Stimulated activated CD8-positive, alpha-beta memory T cell treated with anti-CD3 and anti-CD28 coated beads, Interleukin-4, amount 100 ng/mL, for 1 hour (primary cell): ENCODE measurements at places on chromosomes 6 and 20.

GRCh38 chr6:85044361-85044760 lies 280.0 kb upstream of the TBX18 start:
- no peak for DNase-seq

- no peak for DNase-seq
Observed at GRCh38 chr6:109795994-109796555, 105.0 kb downstream of the FIG4 start.

GRCh38 chr20:36480456-36481048 lies 60.8 kb upstream of the MYL9 start:
- DNase-seq = no peak

DNA sequence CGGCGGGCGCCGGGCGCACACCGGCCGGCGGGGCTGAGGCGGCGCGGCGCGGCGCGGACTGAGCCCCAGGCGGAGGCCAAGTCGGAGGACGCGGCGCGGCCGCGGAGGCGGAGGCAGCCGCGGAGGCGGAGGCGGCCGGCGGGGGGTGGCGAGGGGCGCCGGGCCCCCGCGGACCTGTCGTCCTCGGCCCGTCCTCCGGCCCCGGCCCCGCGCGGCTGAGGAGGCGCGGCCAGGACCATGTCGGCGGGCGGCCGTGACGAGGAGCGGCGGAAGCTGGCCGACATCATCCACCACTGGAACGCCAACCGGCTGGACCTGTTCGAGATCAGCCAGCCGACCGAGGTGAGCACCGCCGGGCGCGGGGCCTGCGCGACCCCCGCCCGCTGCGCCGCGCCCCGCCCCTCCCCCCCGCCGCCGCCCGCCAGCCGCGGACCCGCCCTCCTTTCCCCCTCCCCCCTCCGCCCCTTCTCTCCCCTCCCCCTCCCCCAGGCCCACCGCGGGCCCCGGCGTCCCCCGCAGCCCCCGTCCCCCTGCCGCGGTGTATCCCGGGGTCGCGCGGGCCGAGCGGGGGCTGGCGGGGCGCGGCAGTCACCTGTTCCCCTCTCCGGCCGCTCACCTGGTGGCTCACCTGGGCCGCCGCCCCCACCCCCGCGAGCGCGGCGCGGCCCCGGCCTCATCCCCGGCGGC lies at the start of gene AFDN:
TSS of gene AFDN (plus strand) at position 16 of the 687 bp plus-strand sequence. CDS start at position 238, 222 bp downstream.
- no peak for DNase-seq

- DNase-seq = no peak
Observed at GRCh38 chr20:54407459-54407858, 67.9 kb upstream of the DOK5 start.

DNA sequence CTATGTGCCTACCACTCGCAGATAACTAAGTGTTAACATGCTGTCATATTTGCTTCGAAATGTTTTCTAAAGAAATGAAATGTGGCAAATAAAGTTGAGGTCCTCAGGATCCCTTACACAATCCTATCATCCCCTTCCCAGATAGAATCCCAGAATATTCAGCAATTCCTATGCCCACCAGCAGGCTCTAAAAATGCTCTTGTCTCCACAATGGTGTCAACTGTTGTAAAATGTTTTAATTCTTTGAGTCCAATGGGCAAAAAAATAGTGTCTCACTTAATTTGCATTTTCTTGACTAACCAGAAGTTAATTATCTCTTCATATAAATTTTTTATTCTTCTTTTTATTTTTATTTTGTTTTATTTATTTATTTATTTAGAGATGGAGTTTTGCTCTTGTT lies 103.9 kb upstream of the MAP7 start:
- DNase-seq = no peak

GRCh38 chr20:46282669-46283068 lies 25.6 kb downstream of the CDH22 start:
- no peak for DNase-seq

DNA sequence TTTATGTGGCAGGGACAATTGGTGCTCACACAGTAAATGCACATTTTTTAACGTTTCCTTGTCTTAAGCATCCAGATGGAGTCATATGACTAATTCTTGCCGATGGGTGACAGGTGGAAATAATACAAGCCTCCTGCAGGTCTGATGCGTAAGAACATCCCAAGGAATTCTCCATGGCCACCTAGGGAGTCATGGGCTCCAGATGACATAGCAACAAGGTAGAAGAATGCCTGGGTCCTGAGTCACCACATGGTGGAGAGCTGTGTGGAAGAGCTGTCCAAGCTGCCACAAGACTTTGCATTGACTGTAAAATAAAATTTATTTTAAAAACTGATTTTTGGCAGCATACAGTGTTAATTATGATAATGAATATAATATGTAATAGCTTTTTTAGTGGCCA lies 77.0 kb upstream of the MAP3K7 start:
- no peak for DNase-seq

DNA sequence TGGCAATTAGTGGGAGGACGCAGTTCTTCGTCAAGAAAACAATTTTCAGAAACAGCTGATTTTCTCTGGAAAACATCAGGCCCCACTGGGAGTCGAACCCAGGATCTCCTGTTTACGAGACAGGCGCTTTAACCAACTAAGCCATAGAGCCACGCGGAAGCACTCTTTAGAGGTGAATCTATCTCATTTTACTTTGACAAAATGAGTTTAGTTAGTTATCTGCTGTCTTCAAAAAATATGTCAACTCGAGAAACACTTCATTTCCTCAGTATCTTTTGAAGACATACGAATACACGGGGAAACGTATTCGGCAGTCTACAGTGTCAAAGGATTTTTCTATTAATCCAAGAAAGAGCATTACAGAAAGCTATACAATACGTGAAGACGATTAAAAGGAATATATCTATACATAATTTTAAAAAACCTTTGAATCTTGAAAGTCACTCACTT lies 26.7 kb downstream of the GPX6 start:
- no peak for DNase-seq

DNA sequence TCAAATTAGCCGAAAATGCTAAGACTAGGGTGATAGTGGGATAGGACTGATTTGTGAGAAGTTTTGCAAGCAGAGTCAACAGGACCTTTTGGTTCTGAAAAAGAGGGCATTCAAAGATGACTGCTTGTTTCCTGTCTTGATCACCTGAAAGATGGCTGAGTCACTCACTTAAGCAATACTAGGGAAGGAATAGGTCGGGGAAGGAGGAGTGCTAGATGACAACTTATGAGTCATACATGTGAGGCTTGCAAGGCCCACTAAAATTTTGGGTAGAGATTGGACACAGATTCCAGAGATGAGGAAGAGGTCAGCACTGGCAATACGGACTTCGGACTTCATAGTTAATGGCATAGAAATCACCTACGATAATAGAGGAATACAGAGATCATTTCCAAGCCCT lies 89.2 kb downstream of the FAM83B start:
- no peak for DNase-seq

DNA sequence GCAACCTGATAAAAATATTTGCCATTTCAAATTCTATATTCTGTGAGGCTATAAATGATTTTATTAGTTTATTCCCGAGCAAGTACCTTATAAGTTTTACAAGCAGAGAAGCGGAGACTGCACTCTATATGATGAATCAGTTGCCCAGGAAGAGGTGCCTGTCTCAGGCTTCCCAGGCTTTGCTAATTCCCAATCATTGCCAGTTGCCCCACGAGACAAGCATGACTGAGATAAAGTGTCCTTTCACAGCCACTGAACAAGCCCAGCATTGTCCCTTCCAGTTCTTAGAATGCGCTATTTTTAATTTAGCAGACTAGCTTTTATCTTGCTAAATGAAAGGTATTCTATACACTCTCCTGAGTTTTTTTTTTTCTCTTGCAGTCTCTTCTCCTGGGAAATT lies 260.7 kb downstream of the ALDH8A1 start:
- DNase-seq = no peak

DNA sequence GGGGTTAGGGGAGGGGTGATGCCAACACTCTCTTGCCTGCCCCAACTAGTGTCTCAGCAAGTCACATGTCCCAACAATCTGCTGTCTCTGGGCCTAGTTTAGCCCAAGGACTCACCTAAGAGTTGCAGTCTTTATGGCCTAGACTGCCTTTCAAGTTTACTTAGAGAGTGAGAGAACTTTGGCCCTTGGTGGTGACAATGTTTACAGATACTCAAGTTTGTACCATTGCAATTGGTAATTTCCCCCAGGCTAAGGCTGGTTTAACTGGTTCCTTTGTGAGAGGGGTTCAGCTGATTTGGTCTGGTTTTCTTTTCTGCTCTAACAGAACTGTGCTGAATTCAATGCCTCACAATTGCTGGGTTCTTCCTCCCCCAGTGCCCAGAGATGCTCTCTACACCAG lies 1279.9 kb upstream of the EYS start:
- DNase-seq = no peak

DNA sequence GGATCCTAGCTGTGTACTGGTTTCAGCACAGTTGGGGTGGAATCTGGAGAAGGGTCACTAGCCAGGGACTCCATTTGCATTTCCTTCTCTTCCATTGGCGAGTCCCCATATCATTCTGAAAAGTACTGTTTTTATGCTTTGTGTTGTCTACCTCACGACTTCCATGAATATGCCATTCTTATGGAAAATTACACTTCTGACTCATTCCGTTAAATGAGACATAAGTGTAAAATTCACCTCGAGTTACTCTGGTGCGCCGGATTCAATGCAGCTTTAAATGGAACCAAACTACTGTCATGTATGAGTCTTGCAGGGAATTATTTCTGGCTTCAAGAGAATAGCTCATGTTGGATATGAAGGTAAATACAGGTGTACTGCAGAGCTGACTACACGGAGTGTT lies 99.2 kb downstream of the PDE7B start:
- DNase-seq = no peak

GRCh38 chr6:31353384-31353945 lies 3.5 kb downstream of the HLA-B start:
- DNase-seq = no peak
